MCF 10A (cell line): ENCODE measurements at places on chromosomes 13 and 19.

DNA sequence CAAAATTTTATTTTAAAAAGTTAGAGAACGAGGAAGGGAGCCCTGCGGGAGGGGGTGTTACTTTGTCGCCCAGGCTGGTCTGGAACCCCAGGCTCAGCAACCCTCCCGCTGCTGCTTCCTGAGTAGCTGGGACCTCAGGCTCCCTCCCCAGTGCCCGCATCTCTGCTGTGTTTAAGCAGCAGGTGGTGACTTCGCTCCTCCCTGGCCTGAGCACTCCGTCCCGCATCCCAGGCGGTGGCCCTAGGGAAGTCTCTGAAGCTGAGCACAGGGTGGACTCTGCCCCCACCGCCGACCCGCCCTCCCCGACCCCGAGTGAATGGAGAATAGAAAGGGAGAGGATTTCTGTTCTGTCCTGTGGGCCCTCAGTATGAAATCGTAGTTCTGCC lies 30.5 kb downstream of the ZNF701 start:
- peaks cover 11% of the 10 kb centered on the region for H3K4me1 ChIP-seq
- peak overlapping the region; percentile 73 for H3K27ac ChIP-seq
- peaks cover 7% of the 10 kb centered on the region for H3K36me3 ChIP-seq
- no peak for DNase-seq
- no peaks in the 10 kb centered on the region for H3K27me3 ChIP-seq
- H3K4me3 ChIP-seq: peak overlapping the region; percentile 83

- DNase-seq: peak; percentile 39
- no peak overlapping the region for H3K27ac ChIP-seq
- no peak overlapping the region for H3K4me3 ChIP-seq
- H3K27me3 ChIP-seq: peaks cover 12% of the 10 kb centered on the region
Observed at GRCh38 chr19:4730740-4731171, 7.1 kb upstream of the DPP9 start.

- DNase-seq: no peak
- no peak overlapping the region for H3K4me3 ChIP-seq
- no peak overlapping the region for H3K27ac ChIP-seq
- H3K27me3 ChIP-seq: no peaks in the 10 kb centered on the region
- H3K4me1 ChIP-seq: no peaks in the 10 kb centered on the region
Observed at GRCh38 chr13:21730186-21730880, 59.5 kb downstream of the FGF9 start.

- peaks cover 22% of the 10 kb centered on the region for H3K4me1 ChIP-seq
- H3K36me3 ChIP-seq: no peaks in the 10 kb centered on the region
- H3K27me3 ChIP-seq: peaks cover 12% of the 10 kb centered on the region
- H3K4me3 ChIP-seq: no peak overlapping the region
- no peak overlapping the region for H3K27ac ChIP-seq
Observed at GRCh38 chr13:51998723-51999509, 12.3 kb downstream of the ATP7B start.

- no peak for DNase-seq
- H3K4me3 ChIP-seq: no peak overlapping the region
- no peaks in the 10 kb centered on the region for H3K4me1 ChIP-seq
- H3K36me3 ChIP-seq: no peaks in the 10 kb centered on the region
Observed at GRCh38 chr19:29745253-29745652, 30.2 kb upstream of the C19orf12 start.

DNA sequence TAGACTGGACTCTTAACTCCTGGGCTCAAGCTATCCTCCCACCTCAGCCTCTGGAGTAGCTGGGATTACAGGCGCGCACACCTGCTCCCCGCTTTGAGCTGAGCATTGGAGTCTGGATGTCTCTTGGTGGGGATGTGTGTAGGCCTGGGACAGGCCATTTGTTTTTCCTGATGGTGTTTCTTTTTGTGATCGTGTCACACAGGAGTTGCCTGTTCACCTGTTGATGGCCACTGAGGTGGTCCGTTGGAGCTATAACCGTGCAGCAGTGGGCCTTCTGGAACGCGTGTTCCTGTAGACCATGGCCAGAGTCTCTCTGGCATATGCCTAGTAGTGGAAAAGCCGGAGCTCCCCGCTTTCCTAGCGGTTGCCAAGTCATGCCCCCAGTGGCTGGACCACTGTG lies 3.5 kb downstream of the PAK4 start:
- no peak overlapping the region for H3K27ac ChIP-seq
- DNase-seq: no peak
- H3K4me3 ChIP-seq: no peak overlapping the region
- no peaks in the 10 kb centered on the region for H3K27me3 ChIP-seq

- no peak overlapping the region for H3K27ac ChIP-seq
- H3K27me3 ChIP-seq: no peaks in the 10 kb centered on the region
- H3K36me3 ChIP-seq: no peaks in the 10 kb centered on the region
- H3K4me3 ChIP-seq: no peak overlapping the region
- H3K4me1 ChIP-seq: peaks cover 44% of the 10 kb centered on the region
Observed at GRCh38 chr13:30337061-30337610, 29.8 kb upstream of the KATNAL1 start.

GRCh38 chr13:92952161-92952560 lies 274.4 kb upstream of the GPC6 start:
- no peak overlapping the region for H3K4me3 ChIP-seq
- no peaks in the 10 kb centered on the region for H3K27me3 ChIP-seq
- no peak overlapping the region for H3K27ac ChIP-seq

DNA sequence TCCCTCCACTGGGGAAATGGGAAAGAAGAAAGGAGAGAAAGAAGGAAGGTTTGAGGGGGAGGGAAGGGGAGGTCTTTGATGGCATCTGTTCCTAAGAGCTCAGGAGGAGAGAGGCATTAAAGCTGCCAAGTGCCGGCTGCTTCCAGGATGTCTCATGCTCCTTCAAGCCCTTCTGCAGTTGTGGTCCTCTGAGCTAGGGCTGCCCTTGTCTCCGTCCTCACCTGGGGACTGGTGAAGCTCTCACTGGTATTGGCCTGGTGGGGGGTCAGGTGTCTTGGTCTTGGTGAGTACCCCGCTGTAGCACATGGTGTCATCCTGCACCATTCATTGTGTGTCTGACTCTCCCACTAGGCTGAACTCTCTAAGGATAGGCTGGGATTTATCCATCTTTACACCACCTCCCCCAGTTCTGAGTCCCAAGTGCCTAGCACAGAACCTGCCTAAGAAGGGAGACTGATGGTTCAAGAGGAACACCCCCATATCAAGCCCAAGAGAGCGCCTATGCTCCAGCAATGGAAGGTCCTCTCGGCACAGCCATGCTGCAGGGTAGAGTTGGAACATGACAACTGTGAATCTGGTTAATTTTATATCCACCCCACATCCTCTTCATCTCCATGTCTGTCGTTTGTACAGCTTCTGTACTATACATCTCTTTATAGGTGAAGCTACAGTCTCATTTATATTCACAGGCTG lies 83.7 kb downstream of the AKAP11 start:
- H3K4me1 ChIP-seq: peaks cover 6% of the 10 kb centered on the region
- no peak for DNase-seq
- no peak overlapping the region for H3K4me3 ChIP-seq
- H3K27ac ChIP-seq: no peak overlapping the region
- no peaks in the 10 kb centered on the region for H3K36me3 ChIP-seq

DNA sequence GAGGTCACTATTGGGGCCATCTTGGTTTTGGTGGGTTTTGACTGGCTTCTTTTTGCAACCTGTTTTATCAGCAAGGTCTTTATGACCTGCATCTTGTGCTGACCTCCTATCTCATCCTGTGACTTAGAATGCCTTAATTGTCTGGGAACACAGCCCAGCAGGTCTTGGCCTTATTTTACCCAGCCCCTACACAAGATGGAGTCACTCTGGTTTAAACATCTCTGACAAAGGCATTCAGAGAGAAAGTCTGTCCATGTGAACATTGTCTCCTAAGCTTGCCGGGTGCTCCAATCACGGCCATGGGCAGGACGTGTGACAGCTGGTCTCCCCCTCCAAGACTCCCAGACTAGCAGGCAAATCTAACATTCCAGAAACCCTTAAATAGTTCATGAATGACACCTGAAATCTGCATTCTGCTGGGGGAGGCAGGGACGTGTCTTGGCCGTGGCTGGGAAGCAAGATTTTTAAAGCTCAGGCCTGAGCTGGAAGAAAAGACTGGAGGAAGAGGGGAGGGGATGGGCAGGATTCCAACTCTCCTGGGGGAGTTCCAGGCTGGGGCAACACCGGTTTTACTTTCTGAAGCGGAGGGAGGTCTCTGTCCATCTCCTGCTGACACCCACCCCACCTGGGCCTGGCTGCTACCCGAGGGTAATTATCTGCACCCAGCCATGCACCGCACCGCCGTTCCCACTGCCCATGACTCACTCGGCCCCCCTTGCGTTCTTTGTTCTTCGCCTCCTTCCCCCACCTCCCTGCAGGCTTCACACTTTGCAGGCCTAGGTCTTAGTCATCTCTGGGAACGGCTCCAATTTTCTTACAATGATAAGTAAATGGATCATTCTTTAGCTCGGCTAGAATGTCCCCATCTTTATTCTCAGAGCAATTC lies 11.6 kb upstream of the OR1M1 start:
- H3K4me3 ChIP-seq: peak overlapping the region; percentile 65
- no peaks in the 10 kb centered on the region for H3K27me3 ChIP-seq
- DNase-seq: peak; percentile 100
- peak overlapping the region; percentile 57 for H3K27ac ChIP-seq
- H3K4me1 ChIP-seq: peaks cover 14% of the 10 kb centered on the region
- H3K36me3 ChIP-seq: peaks cover 6% of the 10 kb centered on the region

- H3K4me3 ChIP-seq: no peak overlapping the region
- H3K27me3 ChIP-seq: peaks cover 96% of the 10 kb centered on the region
- H3K36me3 ChIP-seq: no peaks in the 10 kb centered on the region
Observed at GRCh38 chr13:51148952-51149573, 38.0 kb upstream of the C13orf42 start.

DNA sequence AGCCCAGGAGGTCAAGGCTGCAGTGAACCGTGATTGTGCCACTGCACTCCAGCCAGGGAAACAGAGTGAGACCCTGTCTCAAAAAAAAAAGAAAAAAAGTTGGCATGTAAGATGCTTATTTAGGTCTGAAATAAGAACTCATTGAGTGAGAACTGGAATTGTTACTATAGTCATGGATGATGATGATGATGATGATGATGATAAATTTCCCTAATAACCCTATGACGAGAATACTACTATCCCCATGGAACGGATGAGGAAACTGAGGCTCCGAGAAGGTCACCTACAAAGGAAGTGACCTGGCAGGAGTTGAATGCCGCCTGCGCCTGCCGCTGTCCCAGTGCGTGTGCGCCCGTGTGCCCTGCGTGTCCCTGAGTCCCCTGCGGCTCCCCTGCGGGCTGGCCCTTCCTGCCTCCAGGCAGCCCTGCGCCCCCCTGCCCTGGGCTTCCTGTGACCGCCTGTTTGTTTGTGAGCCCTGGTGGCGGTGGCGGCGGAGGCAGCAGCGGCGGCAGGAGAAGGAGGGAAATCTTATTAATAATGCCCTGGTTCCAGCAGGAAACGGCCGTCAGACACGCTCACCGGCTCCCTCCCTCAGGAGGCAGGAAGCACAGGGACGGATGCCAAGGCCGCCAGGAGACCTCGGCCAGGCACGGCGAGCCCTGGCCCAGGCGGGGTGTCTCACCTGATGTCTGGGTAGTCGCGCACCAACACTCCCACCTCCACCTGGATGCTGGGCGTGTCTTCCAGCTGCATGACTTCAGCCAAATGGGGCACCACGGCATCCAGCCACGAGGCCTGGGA lies 29.6 kb downstream of the EXOC3L2 start:
- H3K4me3 ChIP-seq: peak overlapping the region; percentile 33
- DNase-seq: peak; percentile 36
- no peak overlapping the region for H3K27ac ChIP-seq
- H3K36me3 ChIP-seq: peaks cover 4% of the 10 kb centered on the region
- H3K27me3 ChIP-seq: no peaks in the 10 kb centered on the region
- H3K4me1 ChIP-seq: peaks cover 18% of the 10 kb centered on the region

DNA sequence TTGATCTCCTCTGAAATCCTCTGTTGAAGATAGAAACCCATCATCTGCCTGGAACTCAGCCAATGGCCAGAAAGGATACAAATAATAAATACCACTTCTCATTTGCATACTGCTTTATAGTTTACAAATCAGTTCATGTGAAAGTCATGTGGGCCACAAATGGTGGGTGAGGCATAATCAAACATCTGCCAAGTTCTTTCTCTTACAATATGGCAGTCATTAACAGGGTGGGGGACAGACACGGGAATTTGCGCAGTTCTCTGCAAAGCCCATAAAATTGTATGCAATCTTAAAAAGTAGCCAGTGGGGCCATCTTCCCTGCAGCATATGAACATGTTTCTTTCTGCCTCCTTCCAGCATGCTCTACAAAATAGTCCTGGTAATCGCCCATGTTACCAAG lies 59.6 kb downstream of the NUFIP1 start:
- H3K4me1 ChIP-seq: peaks cover 25% of the 10 kb centered on the region

DNA sequence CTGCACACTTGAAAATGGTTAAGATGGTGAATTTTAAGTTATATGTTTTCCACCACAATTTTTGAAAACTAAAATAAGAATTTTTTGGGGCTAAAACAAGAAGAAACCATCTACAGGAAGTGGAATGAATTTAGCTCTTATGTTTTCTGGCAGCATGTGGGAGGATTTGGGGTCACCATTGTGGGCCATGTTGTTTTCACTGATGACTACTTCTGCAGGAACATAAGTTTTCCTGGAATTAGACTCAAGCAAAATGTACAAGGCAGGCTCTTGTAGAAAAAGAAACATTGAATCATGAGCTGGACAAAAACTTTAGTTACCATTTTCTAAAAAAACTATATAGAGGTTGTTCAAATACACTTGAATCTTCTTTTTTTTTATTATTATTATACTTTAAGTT lies 125.3 kb upstream of the C1QTNF9B start:
- no peaks in the 10 kb centered on the region for H3K4me1 ChIP-seq
- H3K27ac ChIP-seq: no peak overlapping the region
- DNase-seq: no peak
- no peaks in the 10 kb centered on the region for H3K27me3 ChIP-seq
- no peak overlapping the region for H3K4me3 ChIP-seq

- H3K36me3 ChIP-seq: no peaks in the 10 kb centered on the region
- no peak overlapping the region for H3K27ac ChIP-seq
- H3K4me1 ChIP-seq: no peaks in the 10 kb centered on the region
- H3K27me3 ChIP-seq: no peaks in the 10 kb centered on the region
Observed at GRCh38 chr13:65784088-65784816, 1445.9 kb downstream of the PCDH9 start.

DNA sequence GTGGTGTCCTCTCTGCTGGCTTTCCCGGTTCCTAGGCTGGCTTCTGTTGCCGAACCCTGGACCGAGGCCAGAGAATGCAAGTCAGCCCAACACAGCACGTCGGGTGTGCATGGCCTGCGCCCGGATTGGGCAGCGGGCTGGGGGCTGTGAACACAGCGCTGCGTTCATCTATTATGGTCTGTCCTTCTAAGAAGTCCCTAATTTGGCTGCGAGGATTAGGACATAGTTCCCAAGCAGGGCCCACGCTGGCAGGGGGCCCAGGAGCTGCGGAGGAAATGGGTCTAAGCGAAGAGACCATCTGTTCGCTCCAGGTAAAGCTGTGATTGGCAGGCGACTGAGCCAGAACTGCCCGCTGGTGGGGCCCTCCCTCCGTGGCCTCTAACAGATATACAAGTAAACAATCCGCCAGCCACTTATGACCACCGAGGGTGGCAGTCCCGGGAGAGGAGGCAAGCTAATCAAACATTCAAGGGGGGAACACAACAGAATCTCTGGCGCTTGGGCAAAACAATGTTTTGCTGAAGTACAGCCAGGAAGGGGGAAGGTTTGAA lies 6.0 kb downstream of the SYCE2 start:
- no peak overlapping the region for H3K4me3 ChIP-seq
- no peaks in the 10 kb centered on the region for H3K4me1 ChIP-seq
- H3K36me3 ChIP-seq: no peaks in the 10 kb centered on the region
- no peak for DNase-seq
